Activated CD4-positive, alpha-beta T cell treated with anti-CD3 and anti-CD28 coated beads, Interleukin-10, Interleukin-2, amounts not matched to agents 100 ng/mL and 50 ng/mL, durations not matched to agents 16 hours and 8 hours (primary cell): ENCODE measurements at places on chromosomes 13 and 19.

DNA sequence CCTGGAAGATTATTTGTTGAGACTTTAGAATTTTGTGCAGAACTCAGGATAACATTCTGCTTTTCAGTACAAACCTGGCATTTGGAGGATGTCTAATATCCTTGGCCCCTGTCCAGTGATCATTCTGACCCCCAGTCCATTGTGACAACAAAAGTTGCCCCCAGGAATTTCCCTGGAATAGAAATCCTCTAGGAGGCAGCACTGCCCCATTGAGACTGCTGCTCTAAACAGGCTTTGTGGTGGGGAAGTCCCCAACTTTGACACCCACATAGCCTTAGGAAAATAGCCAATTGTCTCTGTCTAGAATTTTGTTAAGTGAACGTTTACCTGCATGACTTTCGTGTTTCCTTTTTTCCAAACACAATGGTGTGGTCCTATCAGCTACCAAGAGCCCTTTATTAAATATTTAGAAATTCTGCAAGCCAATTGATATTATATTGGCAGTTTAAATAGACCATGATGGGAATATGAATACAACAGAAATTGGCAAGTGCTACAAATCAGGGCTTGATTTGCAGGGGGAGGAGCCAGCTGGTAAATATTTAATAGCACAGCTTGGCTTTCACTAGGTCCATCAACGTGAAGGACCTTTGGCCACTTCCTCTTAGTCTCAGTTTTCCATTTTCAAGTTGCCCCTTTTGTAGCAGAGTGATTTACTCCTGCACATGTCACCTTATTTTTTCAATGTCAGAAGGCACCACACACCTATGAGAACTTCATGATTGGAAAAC, 451.7 kb downstream of the EFNB2 start:
- DNase-seq, result peak; percentile 1

DNA sequence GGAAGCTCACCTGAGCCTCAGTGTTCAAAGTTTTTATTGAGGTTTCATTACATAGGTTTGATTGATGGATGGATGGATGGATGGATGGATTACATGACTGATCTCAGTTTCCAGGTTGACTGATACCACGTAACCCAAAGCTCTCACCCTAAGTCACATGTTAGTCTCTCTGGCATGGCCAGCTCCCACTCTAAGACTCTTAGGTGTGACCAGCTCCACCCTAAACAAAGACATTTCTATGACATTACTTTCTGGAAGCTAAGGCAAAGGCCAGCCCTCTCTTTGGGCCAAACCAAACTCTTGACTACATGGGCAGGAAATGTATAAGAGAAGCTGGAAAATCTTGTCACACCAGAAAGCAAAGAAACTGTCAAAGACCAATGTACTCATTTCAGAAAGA, 28.6 kb downstream of the POLR1D start:
- DNase-seq, result no peak

DNA sequence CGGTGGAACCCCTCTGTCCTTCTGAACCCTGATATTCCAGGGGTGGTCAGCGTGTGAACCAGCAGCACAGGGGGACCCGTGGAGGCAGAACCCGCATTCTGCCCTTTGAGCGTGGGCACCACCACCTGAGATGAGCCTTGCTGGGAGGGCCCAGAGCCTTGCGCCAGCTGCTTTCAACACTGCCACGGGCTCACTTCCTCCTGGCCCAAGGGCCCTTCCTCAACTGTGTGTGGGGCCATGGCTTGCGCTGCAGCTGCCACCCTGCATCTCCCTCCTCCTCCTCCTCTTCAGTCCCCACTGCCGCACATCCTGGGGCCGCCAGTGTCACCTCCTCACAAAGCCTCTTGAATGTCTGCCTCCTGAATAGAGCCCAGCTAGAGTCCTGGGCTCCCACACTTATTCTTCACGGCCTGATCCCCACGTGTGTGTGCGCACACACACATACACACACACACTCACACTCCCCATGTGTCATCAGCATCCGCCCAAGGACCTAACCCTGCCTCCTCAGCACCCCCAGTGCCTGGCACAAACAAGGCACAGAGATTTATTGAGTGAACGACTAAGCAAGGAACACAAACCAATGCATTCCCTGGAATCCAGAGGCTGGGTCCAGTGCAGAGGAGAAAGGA, 26.9 kb upstream of the TMEM160 start:
- no peak for DNase-seq

- DNase-seq, result no peak
These were observed 304 bp downstream of the TSPAN16 start for GRCh38 chr19:11296264-11296663.

DNA sequence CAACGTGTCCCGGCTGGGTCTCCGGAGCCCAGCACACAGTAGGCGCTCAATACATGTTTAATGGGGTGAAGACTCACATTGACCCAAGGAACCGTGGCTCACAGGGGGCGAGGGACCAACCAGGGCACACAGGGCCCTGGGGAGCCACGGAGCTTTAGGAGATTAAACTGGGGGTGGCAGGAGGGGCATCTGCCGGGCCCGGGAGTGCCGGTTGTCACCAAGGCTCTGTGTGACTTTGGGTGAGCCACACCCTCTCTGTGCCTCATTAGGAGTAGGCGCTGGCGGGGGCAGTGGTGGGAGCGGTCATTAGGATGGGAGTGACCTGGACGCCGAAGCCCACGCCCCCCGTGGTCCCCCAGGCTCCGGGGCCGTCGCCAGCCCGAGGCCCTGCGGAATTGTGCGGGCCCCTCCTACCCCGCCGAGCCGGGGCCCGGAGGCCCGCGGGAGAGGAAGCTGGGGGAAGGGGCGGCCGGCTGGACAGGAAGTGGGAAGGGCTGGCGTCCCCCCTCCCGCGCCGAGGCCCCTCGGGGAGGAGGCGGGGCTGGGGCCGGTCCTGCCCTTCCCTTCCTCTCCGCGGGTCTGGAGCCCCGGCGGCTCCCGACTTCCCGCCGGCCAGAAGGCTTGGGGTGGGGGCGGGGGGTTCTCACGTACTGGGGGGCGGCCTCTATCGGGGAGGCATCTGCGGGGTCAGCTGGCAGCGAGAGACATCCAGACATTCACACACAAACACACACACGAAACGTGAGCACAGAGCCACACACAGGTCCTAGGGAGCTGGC, 1.8 kb upstream of the SSBP4 start:
- peak; percentile 72 for DNase-seq

DNA sequence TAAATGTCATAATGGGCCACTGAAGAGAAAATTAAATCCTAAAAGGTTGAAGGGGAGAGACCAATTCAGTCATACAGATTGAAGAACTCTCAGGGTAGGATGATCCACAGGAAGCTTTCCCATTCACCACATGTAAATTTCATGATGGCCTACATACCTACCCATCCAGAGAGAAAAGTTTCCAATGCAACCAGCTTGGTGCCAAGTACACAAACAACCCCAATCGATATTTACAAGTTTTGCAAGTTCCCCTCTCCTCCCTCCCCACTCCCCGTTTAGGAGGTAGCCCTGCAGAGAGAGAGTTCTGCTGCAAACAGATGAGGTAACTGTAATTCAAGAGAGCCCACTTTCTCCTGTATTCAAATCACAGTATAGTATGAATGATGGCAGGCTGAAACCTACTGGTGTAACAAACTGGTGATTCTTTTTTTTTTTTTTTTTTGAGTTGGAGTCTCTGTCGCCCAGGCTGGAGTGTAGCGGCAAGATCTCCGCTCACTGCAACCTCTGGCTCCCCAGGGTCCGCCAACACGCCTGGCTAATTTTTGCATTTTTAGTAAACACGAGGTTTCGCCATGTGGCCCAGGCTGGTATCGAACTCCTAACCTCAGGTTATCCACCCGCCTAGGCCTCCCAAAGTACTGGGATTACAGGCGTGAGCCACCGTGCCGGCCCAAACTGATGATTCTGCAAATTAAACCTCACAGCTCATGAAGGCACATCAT, 14.4 kb downstream of the FOXO1 start:
- no peak for DNase-seq
